ENCODE measurements at places on chromosomes 4 and X. TPM values are rescaled to one million over a fixed set of nuclear protein-coding genes. Genes with fewer than 3 reads are reported as not detected.
A peak's percentile ranks its signal among the peaks of the same experiment; 100 is the strongest.

Gene MAGEB3
- not detected for total RNA-seq

Gene TMEM156
- 0.96 TPM for total RNA-seq

Gene SOWAHB
- 31.9 TPM for total RNA-seq

Gene TCEAL6
- not detected for total RNA-seq

Gene VCX
- total RNA-seq: not detected

Gene STK32B
- 0.68 TPM for total RNA-seq

Gene ADAM29
- total RNA-seq: not detected

Gene FHL1
- total RNA-seq: 139 TPM

Gene RASGEF1B
- 31.0 TPM for total RNA-seq

Gene FGG
- not detected for total RNA-seq

Gene RHOXF1
- 10.8 TPM for total RNA-seq

Gene FREM3
- not detected for total RNA-seq

Gene PPID
- 9.6 TPM for total RNA-seq

Gene SLC26A1
- total RNA-seq: 1.7 TPM

GRCh38 chrX:2828344-2828958, at the start of gene GYG2:
Gene GYG2 (plus strand): TSS chrX:2828930. CDS start chrX:2830189, 1,259 bp downstream.
- peak within 1 kb of the TSS; percentile 49 for H3K4me3 ChIP-seq
- no peaks in the 10 kb centered on the region for H3K27me3 ChIP-seq
- DNase-seq: peak; percentile 35
- no peak within 1 kb of the TSS for H3K27ac ChIP-seq
- H3K4me1 ChIP-seq: peaks cover 3% of the 10 kb centered on the region

DNA sequence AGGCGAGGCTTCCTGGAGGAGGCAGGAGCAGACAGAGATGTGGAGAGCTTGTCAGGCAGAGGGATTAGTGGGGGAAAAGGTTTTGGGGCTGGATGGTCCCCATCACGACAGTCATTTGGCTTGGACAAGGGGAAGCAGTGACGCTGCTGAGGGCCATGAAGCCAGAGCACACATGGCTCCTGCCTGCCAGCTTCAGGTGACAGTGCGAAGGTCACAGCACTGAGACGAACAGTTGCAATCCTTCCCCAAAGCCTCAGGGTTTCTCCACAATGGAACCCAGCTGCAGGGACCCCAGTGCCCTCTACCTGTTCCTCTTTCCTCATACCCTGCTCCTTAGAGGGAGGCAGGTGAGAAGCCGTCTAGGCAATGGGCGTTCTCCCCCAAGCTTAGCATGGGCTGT, 110.3 kb downstream of the DRD5 start:
- no peak for DNase-seq
- no peak overlapping the region for H3K27ac ChIP-seq
- no peak overlapping the region for H3K4me3 ChIP-seq
- H3K27me3 ChIP-seq: no peaks in the 10 kb centered on the region
- peaks cover 3% of the 10 kb centered on the region for H3K4me1 ChIP-seq

GRCh38 chr4:160038615-160039014, 935.7 kb downstream of the RAPGEF2 start:
- no peak overlapping the region for H3K4me3 ChIP-seq
- no peaks in the 10 kb centered on the region for H3K27me3 ChIP-seq
- no peaks in the 10 kb centered on the region for H3K4me1 ChIP-seq
- no peak overlapping the region for H3K27ac ChIP-seq

DNA sequence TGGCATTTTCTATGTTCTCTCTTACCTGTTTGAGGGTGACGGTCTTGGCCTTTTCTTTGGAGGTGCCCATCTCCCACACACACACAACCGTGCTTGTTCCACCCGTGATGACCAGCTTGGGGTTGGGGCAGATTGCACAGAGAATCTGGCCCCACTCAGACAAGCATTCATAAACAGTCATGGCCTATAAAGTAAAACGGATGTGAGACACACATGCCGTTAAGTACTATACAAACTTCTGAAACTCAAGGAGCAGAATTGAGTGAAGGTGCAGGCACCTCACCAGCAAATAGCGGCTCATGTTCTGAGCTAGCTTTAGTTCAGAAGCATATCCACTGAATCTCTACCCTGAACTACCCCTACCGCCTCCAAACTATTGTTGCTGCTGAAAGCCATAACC, 107.6 kb downstream of the CDS1 start:
- H3K36me3 ChIP-seq: no peaks in the 10 kb centered on the region
- DNase-seq: no peak
- no peaks in the 10 kb centered on the region for H3K4me1 ChIP-seq
- H3K4me3 ChIP-seq: no peak overlapping the region
- no peaks in the 10 kb centered on the region for H3K27me3 ChIP-seq

GRCh38 chrX:14920196-14920595, 47.0 kb downstream of the MOSPD2 start:
- no peak for DNase-seq
- no peaks in the 10 kb centered on the region for H3K36me3 ChIP-seq
- H3K4me1 ChIP-seq: no peaks in the 10 kb centered on the region
- H3K4me3 ChIP-seq: no peak overlapping the region
- H3K27ac ChIP-seq: no peak overlapping the region
- H3K27me3 ChIP-seq: no peaks in the 10 kb centered on the region

DNA sequence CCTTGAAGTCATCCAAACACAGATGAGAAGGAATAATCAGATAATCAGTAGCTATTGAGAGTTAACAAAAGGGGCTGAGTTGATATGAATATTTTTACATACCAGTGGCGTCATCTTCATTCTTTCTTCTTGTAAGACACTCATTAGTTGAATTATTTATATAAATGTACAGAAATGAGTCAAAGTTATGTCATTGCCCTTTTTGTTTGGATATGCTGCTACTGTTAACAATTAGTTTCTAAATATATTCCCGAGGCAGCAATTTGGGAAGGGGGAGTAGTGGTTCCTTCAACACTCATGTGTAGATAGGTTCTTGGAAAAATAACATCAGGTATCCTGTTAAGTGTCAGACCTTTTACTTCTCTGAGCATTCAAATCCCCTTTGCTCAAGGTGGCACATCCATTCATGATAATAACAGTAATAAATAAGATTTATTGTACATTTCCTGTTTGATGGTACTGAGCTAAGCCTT, 436.6 kb downstream of the SPRY1 start:
- no peaks in the 10 kb centered on the region for H3K27me3 ChIP-seq
- H3K4me3 ChIP-seq: no peak overlapping the region
- DNase-seq: no peak

DNA sequence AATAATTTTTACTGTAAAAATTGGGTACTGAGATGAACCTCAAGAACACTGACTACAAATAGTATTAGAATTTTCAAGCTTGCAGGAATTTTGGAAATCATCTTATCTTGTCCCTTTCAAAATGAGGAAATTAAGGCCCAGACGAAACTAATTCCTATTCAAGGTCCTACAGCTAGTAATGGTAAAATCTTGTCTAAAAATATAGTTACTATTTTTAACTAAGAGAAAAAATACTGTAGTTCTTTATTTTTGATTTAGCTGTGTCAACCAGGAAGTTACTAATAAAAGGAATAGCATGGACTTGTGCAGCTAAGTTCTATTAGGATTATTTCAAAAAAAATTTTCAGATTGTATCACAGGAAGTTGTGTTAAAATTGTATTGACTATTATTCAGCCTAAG, 12.7 kb downstream of the PRIMPOL start:
- peaks cover 9% of the 10 kb centered on the region for H3K4me1 ChIP-seq
- no peaks in the 10 kb centered on the region for H3K27me3 ChIP-seq
- no peak for DNase-seq
- H3K27ac ChIP-seq: no peak overlapping the region
- no peaks in the 10 kb centered on the region for H3K36me3 ChIP-seq
- H3K4me3 ChIP-seq: no peak overlapping the region

DNA sequence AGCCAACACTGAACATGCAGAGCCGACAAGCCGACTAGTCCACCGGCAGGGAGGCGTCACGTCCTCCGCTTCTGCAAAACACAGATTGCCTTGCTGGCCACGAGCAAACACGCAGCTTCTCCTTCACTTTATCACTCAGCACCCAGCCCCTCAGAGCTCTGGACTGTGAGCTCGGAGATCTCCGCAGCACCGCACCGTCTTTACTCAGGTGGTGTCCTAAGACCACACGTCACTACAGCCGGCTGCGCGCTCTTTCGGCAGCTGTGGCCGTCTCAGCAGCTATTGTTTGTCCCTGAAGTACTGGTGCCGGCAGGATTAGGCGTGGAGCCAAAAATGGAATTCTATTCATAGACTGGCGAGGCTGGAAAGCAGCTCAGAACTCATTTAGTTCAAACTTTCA, 72.0 kb downstream of the FAT1 start:
- no peak overlapping the region for H3K27ac ChIP-seq
- peak; percentile 37 for DNase-seq
- no peaks in the 10 kb centered on the region for H3K36me3 ChIP-seq
- H3K4me3 ChIP-seq: no peak overlapping the region
- no peaks in the 10 kb centered on the region for H3K4me1 ChIP-seq

DNA sequence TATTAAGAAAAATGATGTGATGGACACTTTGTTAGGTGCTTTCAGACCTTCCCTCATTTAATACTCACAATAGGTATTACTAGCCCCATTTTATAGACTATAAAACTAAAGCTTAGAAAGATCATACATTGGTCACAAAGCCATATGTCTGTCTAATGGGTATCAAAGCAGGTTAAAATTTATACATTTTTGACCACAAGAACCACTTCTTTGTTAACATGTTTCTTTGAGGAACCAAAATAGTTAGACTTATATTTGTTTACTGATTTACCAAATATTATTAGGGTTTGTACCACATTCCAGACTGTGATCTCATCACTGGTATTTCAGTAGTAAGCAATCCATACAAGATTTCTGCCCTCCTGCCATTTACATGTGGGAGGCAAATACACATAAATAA, 363.3 kb downstream of the NAF1 start:
- H3K36me3 ChIP-seq: no peaks in the 10 kb centered on the region
- no peaks in the 10 kb centered on the region for H3K4me1 ChIP-seq

- H3K4me1 ChIP-seq: no peaks in the 10 kb centered on the region
- no peak overlapping the region for H3K27ac ChIP-seq
- no peaks in the 10 kb centered on the region for H3K27me3 ChIP-seq
- no peak overlapping the region for H3K4me3 ChIP-seq
- DNase-seq: no peak
- no peaks in the 10 kb centered on the region for H3K36me3 ChIP-seq
Observed at GRCh38 chrX:101365301-101365795, 16.8 kb upstream of the TIMM8A start.

- no peak overlapping the region for H3K4me3 ChIP-seq
- DNase-seq: peak; percentile 26
- peaks cover under 1% of the 10 kb centered on the region for H3K27me3 ChIP-seq
Observed at GRCh38 chr4:27066591-27066990, 205.9 kb downstream of the STIM2 start.

GRCh38 chr4:145814246-145814645, 124.4 kb downstream of the ZNF827 start:
- H3K4me1 ChIP-seq: no peaks in the 10 kb centered on the region
- H3K4me3 ChIP-seq: no peak overlapping the region
- H3K36me3 ChIP-seq: no peaks in the 10 kb centered on the region
- H3K27ac ChIP-seq: no peak overlapping the region

GRCh38 chr4:34170946-34171345, 2073.4 kb downstream of the ARAP2 start:
- H3K4me1 ChIP-seq: no peaks in the 10 kb centered on the region
- H3K27ac ChIP-seq: no peak overlapping the region
- H3K4me3 ChIP-seq: no peak overlapping the region
- no peaks in the 10 kb centered on the region for H3K36me3 ChIP-seq
- no peak for DNase-seq

DNA sequence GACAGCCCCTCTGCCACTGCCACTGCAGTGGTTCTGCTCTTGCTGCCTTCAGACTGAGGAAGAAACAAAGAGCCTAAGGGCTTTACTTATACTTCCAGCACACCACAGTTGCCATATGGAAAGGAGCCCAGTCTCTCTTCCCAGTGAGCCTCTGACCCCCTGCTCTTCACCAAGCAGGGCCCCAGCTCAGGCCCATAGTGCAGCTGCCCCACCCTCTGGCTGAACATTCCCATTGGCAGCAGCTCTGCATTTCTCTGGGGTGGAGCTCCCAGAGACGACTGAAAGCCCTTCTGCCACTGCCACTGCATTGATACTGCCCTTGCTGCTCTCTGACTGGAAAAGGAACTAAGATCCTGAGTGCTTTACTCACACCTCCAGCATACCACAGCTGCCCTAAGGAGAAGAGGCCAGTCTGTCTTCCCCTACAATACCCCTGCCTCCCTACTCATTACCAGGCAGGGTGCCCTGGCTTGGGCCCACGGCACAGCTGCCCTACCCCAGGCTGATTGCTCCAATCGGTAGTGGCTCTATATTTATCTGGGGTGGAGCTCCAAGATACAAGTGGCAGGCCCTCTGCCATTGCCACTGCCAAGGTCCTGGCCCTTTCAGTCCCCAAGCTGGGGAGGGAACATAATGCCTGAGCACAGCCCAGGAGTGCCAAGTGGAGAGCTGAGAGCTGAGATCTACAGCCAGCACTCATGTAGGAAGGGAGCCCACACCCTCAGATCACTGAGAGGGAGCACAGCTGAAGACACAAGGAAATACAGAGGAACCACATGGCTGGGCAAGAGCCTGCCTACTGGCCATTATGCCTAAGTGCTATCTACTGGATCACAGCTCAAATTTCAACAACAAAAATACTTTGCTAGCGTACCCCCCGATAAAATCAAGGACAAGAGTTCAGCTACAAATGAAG, 36.0 kb downstream of the AWAT2 start:
- no peaks in the 10 kb centered on the region for H3K27me3 ChIP-seq
- H3K4me3 ChIP-seq: no peak overlapping the region
- H3K27ac ChIP-seq: no peak overlapping the region
- no peaks in the 10 kb centered on the region for H3K4me1 ChIP-seq

DNA sequence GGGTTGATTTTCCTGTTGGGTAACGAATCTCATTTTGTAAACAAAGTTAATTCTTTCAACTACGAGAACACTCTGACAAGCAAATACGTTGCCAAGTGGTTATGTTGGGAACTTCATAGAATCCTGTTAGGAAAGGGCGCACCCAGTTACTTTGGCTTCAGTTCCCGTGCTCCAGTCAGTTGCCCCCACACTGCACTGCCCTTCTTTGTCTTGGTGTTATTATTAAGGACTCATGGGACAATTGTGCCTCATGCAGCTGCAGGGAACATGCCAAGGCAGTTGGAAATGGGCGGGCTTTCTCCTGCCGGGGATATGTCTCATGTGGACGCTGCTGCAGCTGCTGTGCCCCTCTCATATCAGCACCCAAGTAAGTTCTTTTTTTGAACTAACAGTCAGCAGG, 28.9 kb downstream of the OFD1 start:
- no peaks in the 10 kb centered on the region for H3K27me3 ChIP-seq
- no peak for DNase-seq
- H3K4me1 ChIP-seq: peaks cover 3% of the 10 kb centered on the region
- no peaks in the 10 kb centered on the region for H3K36me3 ChIP-seq
- no peak overlapping the region for H3K27ac ChIP-seq

GRCh38 chrX:136268051-136269048, 17.1 kb upstream of the MAP7D3 start:
- peak; percentile 32 for DNase-seq
- H3K4me3 ChIP-seq: no peak overlapping the region

GRCh38 chrX:44042751-44043150, 69.6 kb upstream of the NDP start:
- H3K27me3 ChIP-seq: no peaks in the 10 kb centered on the region
- no peaks in the 10 kb centered on the region for H3K36me3 ChIP-seq
- no peak overlapping the region for H3K4me3 ChIP-seq
- DNase-seq: no peak
- no peak overlapping the region for H3K27ac ChIP-seq

- H3K4me1 ChIP-seq: no peaks in the 10 kb centered on the region
- H3K36me3 ChIP-seq: no peaks in the 10 kb centered on the region
- no peak overlapping the region for H3K4me3 ChIP-seq
Observed at GRCh38 chrX:65837875-65838549, 170.6 kb downstream of the MSN start.

Measured in transverse colon (tissue), 4 donors.